ENCODE measurements at places on chromosomes 3 and 15.

GRCh38 chr15:71325481-71325880, 210.2 kb downstream of the THSD4 start:
- no peak for DNase-seq

DNA sequence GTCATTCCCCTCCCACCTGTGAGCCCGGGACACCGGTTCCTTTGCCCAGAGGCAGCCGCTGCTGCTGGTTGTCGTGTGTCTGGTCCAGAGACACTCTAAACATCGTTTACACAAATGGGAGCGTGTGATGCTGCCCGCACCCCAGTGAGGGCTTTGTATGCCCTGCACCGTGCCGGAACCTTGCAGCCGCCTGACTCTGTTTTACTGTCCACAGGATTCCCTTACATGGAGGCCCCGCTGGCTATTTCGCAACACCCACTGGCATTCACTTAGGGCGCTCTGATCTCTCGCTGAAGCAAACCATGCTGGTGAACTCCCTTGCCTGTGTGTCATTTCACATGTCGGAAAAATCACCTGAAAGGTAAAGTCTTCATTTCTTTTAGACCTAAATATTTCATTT, 100.8 kb upstream of the SLC6A6 start:
- no peak for DNase-seq

DNA sequence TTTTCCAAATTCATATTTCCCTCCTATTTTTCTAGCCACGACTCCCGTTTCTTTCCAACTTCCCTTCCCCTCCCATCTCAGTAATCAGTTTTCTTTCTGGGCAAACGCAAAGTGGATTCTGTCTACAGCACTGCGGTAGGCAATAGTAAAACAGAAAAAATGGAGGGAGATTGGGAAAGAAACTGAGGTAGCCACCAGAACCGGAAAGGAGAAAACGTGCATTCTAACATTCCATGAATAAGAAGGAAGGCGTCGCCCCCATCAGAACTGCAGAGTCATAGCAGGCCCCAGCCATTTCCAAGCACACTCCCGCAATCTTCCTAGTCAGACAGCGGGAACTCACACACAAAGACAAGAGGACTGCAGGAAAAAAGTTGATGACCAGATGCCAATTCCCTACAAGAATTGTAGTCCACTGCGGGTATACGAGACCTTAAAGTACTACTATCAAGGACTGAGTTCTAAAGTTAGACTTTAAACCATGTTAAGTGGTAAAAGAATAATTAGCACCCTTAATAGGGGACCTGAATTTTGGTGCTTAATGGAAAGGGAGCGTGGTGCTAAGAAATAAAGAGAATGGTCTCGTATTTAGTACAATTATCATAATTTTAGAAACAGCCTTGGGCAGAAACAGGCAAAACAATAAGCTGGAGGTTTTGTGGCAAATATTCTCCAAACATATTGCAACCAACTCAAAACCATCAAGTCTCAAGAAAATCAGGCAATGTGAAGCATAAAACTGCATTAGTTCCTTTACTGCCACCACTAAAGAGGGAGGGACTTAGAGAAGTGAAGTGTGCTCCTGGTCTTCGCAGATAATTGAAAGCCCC, 1.4 kb downstream of the PFN2 start:
- DNase-seq: no peak

DNA sequence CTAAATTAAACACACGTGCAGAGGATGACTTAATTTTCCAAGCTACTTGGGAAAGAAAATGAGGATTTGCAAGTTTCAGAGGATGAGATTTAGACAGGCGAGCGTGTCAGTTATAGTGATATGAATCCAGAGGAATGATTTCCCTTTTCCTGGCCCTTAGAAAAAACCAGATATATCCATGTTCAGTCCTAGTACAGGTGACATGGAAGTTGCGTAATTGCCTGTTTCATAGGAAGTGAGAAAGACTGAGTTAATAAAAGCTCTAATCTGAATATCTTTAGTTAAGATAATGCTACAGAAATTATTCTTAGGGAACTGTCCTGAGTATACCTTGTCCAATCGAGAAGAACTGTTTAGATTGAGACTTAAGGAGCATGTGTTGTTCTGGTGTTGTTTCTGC, 490.5 kb downstream of the ZNF385D start:
- no peak for DNase-seq

DNA sequence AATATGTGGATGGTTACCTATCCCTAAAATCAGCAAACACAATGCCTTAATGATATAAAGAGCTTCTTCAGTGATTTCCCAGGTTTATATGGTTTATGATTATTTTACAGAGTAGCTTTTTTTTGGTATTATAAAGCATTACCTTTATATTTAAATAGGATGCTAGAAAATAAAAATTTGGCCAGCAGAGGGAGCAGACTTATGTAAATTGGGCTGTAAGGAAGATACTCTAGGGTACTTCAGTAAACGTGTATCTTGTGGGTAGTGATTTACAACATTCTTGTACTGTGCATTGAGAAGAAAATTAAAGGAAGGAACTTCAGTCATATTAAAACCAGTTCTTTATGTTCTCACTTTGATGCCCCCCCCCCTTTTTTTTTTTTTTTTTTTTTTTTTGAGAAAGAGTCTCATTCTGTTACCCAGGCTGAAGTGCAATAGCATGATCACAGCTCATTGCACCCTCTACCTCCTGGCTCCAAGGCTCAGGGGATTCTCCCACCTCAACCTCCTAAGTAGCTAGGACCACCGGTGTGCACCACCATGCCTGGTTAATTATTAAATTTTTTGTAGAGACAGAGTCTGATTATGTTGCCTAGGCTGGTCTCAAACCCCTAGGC, 167.9 kb downstream of the BBX start:
- no peak for DNase-seq

DNA sequence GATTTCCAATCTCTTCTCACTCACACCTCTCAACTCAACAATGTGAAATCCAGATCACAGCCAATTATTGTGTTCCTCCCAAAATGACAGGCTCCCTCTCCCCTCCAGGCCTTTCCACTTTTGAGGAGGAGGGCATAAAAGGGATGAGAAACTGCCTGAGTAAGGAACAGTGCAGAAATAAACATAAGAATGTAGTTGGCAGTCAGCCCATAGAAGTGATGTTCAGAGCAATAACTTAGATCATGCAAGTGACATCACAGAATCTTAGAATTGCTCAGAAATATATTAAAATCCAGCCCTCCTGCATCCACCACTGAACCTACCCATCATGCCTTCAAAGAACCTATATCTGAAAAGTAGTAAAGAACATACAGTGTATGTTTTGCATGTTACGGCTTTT, 299.4 kb upstream of the GADL1 start:
- DNase-seq: no peak

DNA sequence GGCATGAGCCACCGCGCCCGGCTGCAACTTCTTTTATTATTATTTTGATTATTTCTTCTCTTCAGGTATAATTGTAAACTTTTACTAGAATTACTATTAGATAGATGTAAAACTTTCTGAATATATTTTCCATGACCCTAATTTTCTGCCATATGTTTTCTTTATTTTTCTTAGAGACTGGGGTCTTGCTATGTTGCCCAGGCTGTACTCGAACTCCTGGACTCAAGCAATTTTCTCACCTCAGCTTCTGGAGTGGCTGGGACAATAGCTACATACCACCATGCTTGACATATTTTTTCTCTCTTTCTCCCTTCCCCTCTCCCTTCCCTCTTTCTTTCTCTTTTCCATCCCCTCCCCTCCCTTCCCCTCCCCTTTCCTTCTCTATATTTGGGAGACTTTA, 29.6 kb upstream of the CHST2 start:
- no peak for DNase-seq

- DNase-seq: no peak
Observed at GRCh38 chr3:160159806-160160205, 65.4 kb upstream of the C3orf80 start.

GRCh38 chr3:126968391-126969390, 14.2 kb upstream of the PLXNA1 start:
- DNase-seq: no peak

All from stimulated activated CD4-positive, alpha-beta T cell treated with anti-CD3 and anti-CD28 coated beads, Interleukin-15, amount 100 ng/mL, for 48 hours (primary cell).